ENCODE measurements at places on chromosomes 11 and 22. TPM values are rescaled to one million over a fixed set of nuclear protein-coding genes. Genes with fewer than 3 reads are reported as not detected.

MAPK11 gene
- polyA plus RNA-seq = 14.4 TPM

EHF gene
- polyA plus RNA-seq = not detected

GTSE1 gene
- polyA plus RNA-seq = 15.6 TPM

KDM4E gene
- polyA plus RNA-seq = not detected

RFPL2 gene
- not detected for polyA plus RNA-seq

INS gene
- not detected for polyA plus RNA-seq

- DNase-seq = peak; percentile 30
Measured at GRCh38 chr11:15825976-15826650, 530.2 kb downstream of the SOX6 start.

DNA sequence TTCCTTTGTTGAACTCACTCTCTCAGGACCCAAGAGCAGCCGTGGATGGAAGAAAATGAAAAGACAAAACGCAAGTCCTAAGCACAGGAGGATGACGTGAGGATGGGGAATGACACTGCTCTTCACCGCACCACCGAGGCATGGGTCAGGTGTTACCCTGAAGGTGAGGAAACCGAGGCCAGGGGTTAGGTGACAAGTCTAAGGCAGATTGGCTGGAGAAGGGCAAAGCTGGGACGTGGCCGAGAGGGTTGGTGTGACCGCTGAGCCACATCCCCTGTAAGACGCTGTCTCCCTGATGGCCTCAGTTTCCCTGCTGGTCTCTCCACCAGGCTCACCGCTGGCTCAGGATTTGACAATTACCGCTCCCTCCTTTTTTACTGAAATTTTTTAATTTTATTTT is 284.4 kb downstream of the CTTN start:
- no peak for DNase-seq

DNA sequence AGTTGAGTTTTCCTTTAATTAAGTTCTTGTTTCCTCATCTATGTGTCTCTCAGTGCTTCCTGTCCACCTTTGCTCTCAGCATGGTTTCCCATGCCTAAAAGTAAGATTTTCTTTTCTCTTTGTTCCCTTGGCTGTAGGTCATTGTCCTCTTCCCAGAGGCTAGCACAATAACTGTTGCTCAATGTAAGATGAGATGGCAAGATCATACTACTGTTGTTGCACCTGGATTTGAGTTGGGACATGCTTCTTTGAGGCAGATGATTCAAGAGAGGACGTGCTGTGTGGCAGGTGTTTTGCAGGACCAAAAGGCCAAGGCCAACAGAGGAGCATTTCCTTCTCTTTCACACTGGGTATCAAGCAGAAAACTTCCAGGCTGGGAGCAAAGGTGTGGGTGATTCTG is 11.3 kb upstream of the NELL1 start:
- DNase-seq = no peak

DNA sequence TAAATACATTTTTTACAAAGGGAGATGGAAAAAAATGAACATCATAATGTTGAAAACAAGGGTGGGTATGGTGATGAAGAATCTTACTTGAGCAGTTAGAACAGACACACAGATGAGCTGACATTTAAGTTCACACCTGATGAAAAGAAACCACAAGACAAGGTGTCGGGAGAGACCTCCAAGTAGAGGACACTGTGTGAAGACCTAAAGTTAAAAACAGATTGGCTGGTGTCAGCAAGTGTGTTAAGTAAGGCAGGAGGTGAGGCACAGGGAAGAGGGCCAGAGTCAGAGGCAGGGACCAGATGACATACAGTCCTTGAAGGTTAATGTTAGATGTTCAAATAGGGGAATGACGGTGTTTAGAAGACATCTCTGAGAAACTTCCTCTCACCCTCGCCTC is 236.8 kb downstream of the FAT3 start:
- DNase-seq = no peak

DNA sequence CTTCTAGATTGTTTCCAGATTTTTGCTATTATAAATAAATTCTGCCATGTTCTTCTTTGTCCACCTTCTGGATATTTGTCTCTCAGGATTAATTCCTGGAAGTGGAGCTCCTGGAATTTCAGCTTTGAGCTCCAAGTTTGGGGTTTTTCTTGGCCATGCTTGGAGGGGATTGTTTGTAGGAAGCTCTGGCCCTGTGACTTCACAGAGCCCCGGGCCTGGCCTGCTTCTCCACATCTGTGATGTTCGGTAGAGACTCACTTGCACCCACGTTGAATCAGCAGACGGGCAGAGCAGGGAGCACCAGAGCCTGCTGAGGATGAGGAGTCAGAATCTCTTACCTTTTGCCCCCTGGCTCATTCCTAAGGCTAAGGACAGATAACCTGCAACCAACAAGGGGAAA is 35.7 kb downstream of the LRRC32 start:
- DNase-seq = no peak

DNA sequence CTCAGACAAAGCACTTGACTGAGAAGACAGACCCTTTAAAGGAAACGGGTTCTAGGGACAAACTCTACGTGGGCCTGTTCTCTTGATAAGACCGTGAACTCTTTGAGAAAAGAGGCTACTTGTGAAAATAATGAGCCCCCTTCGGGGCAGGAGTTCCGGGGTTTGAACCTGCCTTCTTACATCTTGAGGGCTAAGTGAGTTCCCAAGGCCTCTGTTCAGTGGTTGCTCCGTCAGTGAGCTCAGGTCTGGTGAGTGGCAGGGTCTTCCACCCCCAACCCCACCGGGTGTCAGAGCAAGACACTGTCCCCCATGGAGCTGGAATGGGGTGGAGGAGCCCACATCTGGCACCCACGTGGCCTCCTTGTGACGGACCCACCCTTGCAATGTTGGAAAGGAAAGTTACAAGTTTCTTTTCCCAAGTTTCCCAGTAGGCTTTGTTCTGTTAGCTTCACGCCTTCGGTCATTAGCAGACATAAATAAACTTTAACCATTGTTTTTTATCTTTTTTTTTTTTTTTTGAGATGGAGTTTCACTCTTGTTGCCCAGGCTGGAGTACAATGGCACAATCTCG is 6.3 kb upstream of the SAMM50 start:
- DNase-seq = no peak

DNA sequence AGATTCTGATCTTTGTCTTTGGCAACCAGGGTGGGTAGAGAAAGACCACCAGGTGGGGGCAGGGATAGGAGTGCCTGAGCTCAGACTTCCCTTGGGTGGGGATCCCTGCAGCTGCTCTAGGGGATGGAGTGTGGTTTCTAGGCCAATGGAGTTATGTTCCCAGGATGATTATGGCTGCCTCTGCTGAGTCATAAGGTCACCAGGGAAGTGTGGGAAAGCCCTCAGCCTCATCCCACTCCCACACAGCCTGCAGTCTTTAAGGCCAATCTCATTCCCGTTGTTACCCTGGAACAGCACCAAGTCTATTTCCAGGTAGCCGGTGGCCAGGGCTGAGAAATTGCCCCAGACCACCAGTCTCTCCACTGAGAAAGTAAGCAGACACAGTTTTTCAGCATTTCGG is 2269.3 kb upstream of the RAG2 start:
- no peak for DNase-seq

DNA sequence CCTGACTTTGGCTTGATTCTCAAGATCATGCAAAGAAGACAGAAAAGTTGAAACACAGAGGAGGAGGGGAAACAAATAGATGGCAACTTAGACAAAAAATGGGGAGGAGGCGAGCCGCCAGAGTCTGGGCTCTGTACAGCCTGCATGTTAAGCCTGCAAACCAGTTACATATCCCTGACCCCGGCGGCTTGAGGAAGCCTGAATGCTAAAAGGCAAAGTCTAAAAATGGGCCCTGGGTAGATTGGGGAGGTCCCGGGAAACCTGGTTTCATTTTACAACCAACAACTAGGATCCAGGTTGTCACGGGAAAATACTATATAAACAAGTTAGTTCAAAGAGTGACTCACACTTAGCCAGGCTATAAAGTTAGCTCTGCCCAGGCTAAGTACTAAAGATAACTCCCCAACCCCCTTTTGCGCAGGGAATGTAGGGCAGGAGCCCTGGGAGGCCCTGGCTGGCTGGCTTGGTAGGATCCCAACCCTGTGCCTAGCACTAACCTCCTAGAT is 18.8 kb upstream of the ZBTB16 start:
- peak; percentile 31 for DNase-seq

DNA sequence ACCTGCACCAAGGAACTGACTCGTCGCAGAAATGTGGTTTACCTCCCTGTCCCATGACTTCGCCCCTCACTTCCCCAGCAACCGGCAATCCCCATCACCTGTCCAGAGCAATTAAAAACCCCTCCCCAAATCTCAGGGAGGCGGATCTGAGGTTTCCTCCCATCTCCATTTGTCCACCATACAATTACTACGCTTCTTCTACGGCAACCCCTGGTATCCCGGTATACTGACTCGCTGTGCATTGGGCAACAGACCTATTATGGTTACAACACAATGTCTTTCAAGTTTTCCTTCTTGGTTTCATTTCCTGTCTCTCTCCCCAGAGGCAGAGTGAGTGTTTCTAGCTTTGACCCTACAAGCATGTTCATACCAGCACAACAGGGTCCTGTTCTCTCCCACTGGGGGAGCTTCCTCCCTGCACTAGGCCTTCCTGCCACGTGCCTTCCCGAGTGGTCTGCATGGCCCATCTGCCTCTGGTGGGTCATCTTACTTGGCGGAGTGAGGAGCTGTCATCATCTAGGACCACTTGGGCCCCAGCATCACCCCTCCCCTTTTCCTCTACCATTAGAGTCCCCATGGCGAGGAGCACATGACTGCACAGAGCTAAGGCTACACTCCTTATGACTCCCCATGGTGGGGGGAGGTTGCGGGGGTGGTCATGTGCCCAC is 30.3 kb upstream of the NAP1L4 start:
- DNase-seq = peak; percentile 73

GRCh38 chr11:106958517-106959248 is 59.6 kb downstream of the GUCY1A2 start:
- no peak for DNase-seq

DNA sequence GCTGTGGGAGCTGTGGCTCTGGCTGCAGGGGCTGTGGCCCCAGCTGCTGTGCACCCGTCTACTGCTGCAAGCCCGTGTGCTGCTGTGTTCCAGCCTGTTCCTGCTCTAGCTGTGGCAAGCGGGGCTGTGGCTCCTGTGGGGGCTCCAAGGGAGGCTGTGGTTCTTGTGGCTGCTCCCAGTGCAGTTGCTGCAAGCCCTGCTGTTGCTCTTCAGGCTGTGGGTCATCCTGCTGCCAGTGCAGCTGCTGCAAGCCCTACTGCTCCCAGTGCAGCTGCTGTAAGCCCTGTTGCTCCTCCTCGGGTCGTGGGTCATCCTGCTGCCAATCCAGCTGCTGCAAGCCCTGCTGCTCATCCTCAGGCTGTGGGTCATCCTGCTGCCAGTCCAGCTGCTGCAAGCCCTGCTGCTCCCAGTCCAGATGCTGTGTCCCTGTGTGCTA is 514 bp downstream of the KRTAP5-9 start:
- DNase-seq = no peak

GRCh38 chr11:68257477-68258362 is 14.1 kb downstream of the C11orf24 start:
- DNase-seq = peak; percentile 83

DNA sequence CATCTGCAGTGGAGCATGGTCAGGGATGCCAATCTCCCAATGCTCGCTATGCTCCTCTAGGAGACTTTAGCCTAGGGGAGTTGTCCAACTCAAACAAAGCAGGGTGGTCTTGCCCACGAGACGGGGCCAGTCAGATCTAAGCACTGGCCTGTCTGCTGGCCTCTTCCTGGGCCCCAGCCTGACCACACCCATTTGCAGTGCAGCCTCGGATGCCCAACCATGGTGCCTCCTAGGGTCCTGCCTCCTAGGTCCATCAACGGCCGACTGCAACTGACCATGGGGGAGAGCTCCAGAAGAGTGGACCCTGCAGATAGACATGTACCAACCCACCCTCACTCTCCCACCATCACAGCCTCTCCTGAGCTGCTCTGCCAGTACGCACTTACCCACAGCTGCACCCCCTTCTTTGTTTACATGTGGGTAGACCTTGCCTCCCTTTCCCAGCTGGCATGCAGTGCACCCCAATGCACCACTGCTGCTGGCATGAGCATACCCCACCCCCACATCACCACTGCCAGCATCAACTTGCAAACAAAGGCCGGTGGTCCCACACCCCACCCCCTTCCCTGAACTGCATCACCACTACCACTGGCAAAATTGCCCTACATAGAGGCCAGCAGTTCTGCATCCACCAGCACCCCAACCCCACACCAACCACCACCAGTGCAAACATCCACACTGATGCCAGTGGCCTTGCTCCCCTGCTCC is 27.6 kb upstream of the ARL14EP start:
- DNase-seq = no peak

GRCh38 chr11:98940913-98941312 is 79.8 kb upstream of the CNTN5 start:
- no peak for DNase-seq

GRCh38 chr11:96033599-96033998 is 109.7 kb upstream of the MTMR2 start:
- DNase-seq = no peak

- DNase-seq = peak; percentile 39
Measured at GRCh38 chr22:44567846-44568493, 69.9 kb upstream of the RTL6 start.

DNA sequence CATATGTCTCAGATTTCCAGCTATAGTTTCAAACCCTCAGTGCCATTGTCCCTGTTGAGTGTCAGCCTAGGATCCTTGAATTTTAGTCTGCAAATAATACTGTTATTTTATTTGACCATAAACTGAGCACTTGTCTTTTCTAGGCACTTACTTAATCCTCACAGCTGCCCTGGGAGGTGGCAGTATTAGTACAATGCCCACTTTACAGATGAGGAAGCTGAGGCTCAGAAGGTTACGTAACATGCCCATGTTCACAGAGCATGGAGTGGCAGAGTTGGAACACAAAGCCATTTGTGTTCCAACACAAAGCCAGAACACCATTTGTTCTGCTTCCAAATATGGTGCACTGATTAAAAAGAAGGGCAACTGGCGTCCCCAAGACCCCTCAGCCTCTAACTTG is 38.2 kb upstream of the ALX4 start:
- DNase-seq = no peak

DNA sequence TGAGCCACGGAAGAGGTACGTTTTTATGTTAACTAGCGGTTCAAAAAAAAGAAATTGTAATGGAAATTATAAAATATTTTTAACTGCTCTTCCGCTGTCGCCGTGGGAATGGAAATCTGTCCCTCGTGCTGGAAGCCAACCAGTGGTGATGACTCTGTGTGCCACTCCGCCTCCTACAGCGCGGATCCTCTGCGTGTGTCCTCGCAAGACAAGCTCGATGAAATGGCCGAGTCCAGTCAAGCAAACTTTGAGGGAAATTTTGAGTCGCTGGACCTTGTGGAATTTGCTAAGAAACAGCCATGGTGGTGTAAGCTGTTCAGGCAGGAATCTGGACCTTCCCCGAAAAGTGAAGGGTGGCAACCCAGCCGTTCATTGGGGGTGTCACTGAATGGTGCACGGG is 2.9 kb upstream of the CBX7 start:
- DNase-seq = no peak

GRCh38 chr22:46674367-46674781 is 54.2 kb downstream of the GRAMD4 start:
- DNase-seq = no peak

- peak; percentile 80 for DNase-seq
Measured at GRCh38 chr11:91104237-91104636, 881.4 kb upstream of the CHORDC1 start.

- DNase-seq = no peak
Measured at GRCh38 chr22:45316796-45317526, 7.2 kb downstream of the FAM118A start.
